ENCODE measurements at places on chromosomes 6 and 20. TPM values are rescaled to one million over a fixed set of nuclear protein-coding genes. Genes with fewer than 3 reads are reported as not detected.

GRCh38 chr6:20236344-20236743 is 24.1 kb upstream of the MBOAT1 start:
- H3K27me3 ChIP-seq, result no peaks in the 10 kb centered on the region
- H3K4me1 ChIP-seq, result no peaks in the 10 kb centered on the region
- H3K4me3 ChIP-seq, result no peak overlapping the region
- no peak overlapping the region for H3K27ac ChIP-seq
- DNase-seq, result no peak

GRCh38 chr6:168732676-168733075 is 291.7 kb downstream of the SMOC2 start:
- no peak overlapping the region for H3K27ac ChIP-seq
- no peak for DNase-seq
- H3K27me3 ChIP-seq, result no peaks in the 10 kb centered on the region

GRCh38 chr6:43432009-43432945 is 4.9 kb downstream of the ABCC10 start:
- H3K4me1 ChIP-seq, result peaks cover 42% of the 10 kb centered on the region
- DNase-seq, result no peak
- H3K27me3 ChIP-seq, result no peaks in the 10 kb centered on the region
- no peak overlapping the region for H3K4me3 ChIP-seq

DNA sequence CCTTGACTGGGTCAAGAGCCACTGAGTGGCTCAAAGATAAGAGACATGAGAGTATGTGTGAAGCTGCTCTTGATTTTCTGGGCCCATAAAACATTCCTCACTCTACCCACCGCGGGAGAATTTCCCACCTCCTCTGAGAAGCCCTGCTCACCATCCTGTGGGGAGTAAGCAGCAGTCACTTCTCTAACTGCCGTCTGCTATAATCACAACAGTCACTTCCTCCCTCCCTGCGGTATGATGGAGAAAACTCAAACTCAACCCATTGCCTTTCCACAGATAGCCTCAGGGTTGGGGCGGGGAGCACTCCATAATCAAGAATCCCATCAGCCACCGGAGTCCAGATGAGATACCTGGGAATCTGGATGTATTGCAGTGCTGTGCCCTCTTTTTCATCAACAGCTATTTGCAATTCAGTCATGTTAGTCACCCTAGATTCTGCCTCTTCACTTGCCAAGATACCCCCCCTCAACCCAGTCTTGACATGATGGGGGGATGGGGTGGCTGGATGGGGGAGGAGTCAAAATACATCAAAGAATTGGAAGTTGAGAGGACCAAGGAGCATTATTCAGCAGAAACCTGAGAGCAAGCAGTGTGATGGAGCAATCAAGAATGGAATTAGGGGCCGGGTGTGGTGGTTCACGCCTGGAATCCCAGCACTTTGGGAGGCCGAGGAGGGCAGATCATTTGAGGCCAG is 5.1 kb downstream of the MOCS1 start:
- H3K4me1 ChIP-seq, result peaks cover 39% of the 10 kb centered on the region
- H3K27me3 ChIP-seq, result no peaks in the 10 kb centered on the region
- DNase-seq, result no peak
- H3K27ac ChIP-seq, result no peak overlapping the region
- H3K4me3 ChIP-seq, result no peak overlapping the region
- H3K36me3 ChIP-seq, result peaks cover 10% of the 10 kb centered on the region

DNA sequence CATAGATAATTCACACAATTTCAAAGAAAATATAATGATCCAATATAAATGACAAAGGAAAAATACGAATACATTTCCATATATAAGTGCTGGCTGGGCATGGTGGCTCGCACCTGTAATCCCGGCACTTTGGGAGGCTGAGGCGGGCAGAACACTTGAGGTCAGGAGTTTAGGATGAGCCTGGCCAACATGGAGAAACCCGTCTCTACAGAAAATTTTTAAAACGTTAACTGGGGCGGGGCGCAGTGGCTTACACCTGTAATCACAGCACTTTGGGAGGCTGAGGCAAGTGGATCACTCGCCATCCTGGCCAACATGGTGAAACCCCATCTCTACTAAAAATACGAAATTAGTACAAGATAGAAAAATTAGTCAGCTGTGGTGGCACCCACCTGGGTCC is 14.9 kb upstream of the MAPK13 start:
- H3K4me1 ChIP-seq, result peaks cover 26% of the 10 kb centered on the region
- no peak for DNase-seq
- no peaks in the 10 kb centered on the region for H3K27me3 ChIP-seq
- peaks cover 13% of the 10 kb centered on the region for H3K36me3 ChIP-seq

- peak overlapping the region; percentile 57 for H3K4me3 ChIP-seq
- peaks cover 8% of the 10 kb centered on the region for H3K36me3 ChIP-seq
- peak overlapping the region; percentile 61 for H3K27ac ChIP-seq
- no peak for DNase-seq
- peaks cover 46% of the 10 kb centered on the region for H3K4me1 ChIP-seq
- no peaks in the 10 kb centered on the region for H3K27me3 ChIP-seq
Observed at GRCh38 chr20:63893999-63894357, 948 bp upstream of the DNAJC5 start.

- H3K4me3 ChIP-seq, result no peak overlapping the region
- H3K36me3 ChIP-seq, result no peaks in the 10 kb centered on the region
- no peaks in the 10 kb centered on the region for H3K4me1 ChIP-seq
- no peak for DNase-seq
- no peak overlapping the region for H3K27ac ChIP-seq
- H3K27me3 ChIP-seq, result no peaks in the 10 kb centered on the region
Observed at GRCh38 chr20:52226370-52226769, 34.8 kb upstream of the ZFP64 start.

- H3K27ac ChIP-seq, result no peak overlapping the region
- H3K36me3 ChIP-seq, result no peaks in the 10 kb centered on the region
- H3K4me1 ChIP-seq, result peaks cover 29% of the 10 kb centered on the region
Observed at GRCh38 chr20:36821964-36822437, 48.4 kb upstream of the DSN1 start.

DNA sequence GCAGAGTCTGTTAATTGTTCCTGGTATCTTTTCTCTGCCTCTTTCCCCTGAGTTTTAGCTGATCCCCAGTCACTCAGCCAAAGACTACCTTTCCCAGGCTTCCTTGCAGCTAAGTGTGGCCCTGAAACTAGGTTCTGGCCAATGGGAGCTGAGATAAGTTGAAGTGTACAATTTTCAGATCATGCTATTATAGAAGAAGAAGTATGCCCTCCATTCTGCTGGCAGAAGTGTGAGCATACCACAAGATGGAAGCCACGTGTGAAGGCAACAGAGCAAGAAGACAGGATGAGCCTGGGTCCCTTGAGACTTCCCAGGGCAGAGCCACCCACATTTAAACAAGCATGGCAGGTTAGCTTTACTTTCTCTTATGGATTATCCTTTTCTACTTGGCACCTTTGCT is 273.2 kb downstream of the HIVEP2 start:
- H3K36me3 ChIP-seq, result no peaks in the 10 kb centered on the region
- H3K27me3 ChIP-seq, result no peaks in the 10 kb centered on the region
- H3K4me1 ChIP-seq, result no peaks in the 10 kb centered on the region
- no peak overlapping the region for H3K4me3 ChIP-seq

DNA sequence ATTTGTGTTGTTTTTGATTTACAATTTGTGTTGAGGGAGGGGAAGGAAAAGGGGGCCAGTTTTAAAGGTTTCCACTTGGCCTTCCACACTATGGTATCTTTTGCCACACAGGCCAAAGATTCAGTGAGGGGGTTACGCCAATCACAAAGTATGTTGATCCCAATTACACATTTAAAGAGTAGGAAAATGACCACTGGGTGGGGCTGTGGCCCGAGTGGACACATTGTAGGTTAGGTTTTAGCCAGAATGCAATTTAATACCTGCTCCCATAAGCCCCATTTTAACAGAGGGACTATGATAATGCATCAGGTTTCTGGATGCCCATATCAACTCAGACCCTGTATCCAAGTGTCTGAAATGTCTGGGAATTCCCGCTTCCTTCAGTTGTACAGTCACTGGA is 15.6 kb downstream of the VGLL2 start:
- H3K27ac ChIP-seq, result no peak overlapping the region
- H3K36me3 ChIP-seq, result no peaks in the 10 kb centered on the region
- H3K4me1 ChIP-seq, result no peaks in the 10 kb centered on the region
- no peak for DNase-seq
- H3K27me3 ChIP-seq, result no peaks in the 10 kb centered on the region

Gene GABRR2
- total RNA-seq, result 1.5 TPM

Gene C20orf204
- total RNA-seq, result 0.98 TPM

Gene CSTF1
- total RNA-seq, result 27.0 TPM

Gene CPNE1
- total RNA-seq, result 149 TPM

Gene PACRG
- not detected for total RNA-seq

Gene IMPG1
- total RNA-seq, result not detected

Gene LIN28B
- total RNA-seq, result not detected

Gene MED23
- total RNA-seq, result 26.3 TPM
